ENCODE measurements at places on chromosomes 5 and 9.

- no peak for DNase-seq
Observed at GRCh38 chr5:102154291-102154690, 141.8 kb downstream of the SLCO4C1 start.

DNA sequence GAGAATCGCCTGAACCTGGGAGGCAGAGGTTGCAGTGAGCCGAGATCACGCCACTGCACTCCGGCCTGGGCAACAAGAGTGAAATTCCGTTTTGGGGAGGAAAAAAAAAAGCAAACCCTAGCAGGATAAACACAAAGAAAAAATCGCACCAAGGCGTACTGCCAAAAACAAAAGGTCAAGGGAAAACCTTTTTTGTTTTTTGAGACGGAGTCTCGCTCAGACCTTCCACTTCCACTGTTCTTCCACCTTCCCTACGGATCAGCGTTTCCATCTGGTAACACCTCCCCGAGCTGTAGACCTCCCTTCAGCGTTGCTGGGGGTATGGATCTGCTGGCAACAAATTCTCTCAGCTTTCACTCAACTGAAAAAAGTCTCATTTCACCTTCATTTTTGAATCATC is 20.1 kb upstream of the FCN2 start:
- DNase-seq = peak; percentile 32

DNA sequence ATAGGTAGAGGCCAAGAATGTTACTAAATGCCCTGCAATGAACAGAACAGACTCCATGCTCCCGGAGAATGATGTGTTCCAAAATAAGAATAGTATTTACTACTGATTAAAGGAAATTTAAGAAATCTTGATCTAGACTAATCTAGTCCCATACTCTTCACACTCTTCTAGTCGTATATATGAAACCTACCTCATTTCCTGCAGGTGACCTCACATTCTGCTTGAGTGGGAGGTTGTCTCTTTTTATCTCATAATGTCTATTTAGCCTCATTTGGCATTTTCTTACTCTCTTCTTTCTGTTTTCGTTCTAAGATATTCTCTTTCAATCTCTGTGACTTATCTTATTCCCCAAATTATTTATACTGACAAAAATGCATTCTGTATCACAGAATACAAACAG is 9.2 kb upstream of the SHOC1 start:
- DNase-seq = no peak

DNA sequence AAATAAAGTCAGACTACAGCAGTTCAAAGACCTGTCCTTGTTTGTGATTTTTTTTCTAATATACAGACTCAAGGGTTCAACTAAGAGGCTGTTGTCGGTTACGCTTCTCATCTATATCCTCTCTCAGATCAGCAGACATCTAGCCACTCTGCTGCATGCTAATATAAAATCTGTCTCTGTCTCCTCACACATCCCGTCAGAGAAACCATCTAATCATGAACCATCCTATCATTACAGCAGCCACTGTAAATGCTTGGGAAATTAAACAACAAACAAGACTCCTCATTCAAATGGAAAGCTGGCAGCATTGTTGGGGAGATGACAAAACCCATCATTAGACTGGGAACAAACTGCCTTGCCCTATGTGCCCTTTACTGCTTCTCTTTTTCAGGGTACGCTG is 94.8 kb downstream of the SEMA5A start:
- no peak for DNase-seq

GRCh38 chr9:88716596-88717290 is 181.8 kb downstream of the NXNL2 start:
- DNase-seq = no peak

DNA sequence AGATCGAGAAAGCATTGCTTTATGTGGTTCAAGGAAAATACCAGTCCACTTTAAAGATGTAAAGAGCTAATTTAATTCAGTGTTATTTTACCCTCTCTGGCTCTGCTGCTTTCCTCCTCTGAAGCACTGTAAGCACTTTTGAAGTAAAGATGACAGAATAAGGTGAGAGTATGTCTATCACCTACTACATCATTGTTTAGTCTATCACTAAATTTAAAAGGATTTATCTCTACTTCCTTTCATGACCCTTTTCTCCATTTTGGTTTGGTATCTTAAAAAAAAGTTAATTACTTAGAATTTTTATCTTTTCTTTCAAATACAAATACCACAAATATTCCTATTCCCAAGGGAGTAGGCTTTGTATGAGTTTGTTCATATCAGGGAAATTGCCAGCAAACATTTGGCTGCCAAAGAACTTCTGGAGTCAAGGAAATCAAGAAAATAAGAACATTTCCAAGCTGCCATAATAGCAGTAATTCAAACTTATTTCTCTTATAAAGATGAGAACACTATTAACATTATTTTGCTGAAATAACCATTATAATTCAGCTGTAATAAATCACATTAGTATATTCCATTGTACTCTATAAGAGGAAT is 77.8 kb downstream of the SLC38A9 start:
- DNase-seq = peak; percentile 87

- peak; percentile 3 for DNase-seq
Observed at GRCh38 chr9:85478847-85479246, 262.9 kb downstream of the AGTPBP1 start.

GRCh38 chr9:76020652-76021051 is 130.2 kb downstream of the PCSK5 start:
- DNase-seq = no peak

GRCh38 chr5:75472973-75473372 is 38.5 kb downstream of the CERT1 start:
- DNase-seq = no peak

DNA sequence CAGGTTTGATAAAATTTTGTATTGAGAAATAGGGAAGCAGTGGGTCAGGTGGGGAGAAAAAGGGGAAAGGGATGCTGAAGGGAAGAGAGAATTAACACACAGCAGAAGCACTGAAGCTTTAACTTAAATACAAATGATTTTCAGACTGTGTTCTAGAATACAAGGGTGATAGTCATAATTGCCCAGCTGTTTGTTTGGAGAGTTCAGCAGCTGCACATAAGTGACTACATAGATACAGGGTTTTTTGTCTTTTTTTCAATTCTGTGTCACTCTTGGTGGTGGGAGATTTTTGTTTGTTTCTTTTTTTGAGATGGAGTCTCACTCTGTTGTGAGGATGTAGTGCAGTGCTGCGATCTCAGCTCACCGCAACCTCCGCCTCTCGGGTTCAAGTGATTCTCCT is 590.4 kb upstream of the SEMA6A start:
- no peak for DNase-seq

DNA sequence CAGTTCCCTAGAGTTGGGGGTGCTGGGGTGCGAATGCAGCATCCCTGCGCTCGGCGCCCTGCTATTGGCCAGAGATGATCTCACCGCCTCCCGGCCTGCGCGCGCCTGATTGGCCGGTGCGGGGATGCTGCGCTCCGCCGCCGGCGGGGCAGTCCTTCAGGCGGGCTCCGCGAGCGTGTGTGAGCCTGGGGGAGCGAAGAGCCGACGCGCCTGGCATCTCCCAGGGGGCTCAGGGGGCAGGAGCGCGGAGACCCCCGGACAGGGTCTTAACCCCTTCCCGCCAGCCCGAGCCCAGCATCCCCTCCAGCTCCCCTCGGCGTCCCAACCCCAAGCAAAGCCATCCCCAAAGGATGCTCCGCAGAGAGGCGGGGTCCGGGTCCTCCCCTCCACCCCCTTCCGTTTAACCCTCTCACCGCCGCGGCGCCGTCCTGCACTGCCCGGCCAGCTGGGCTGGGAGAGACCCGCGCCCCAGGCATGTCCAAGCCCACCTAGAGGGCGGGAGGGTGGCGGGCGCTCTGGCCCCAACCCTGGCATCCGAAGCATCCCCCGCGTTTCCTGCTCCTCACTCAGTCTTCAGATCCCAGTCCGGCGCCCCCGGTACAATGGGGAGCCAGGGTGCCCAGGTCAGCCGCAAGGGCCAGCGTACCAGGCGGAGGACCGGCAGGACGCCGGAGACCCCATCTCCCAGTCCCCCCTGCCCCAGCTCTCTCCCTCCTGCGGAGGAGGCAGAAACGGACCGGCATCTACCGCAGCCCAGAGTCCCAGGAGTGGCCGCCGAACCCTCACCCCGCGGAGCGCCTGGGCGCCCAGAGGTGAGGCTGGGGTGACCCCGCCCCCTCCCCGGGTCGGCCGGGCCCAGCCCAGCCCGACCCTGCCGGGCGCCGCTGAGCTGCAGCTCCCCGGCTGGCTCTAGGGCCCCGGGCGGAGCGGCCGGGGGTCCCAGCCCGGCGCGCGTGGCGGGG is 19.3 kb upstream of the TOR2A start:
- no peak for DNase-seq

DNA sequence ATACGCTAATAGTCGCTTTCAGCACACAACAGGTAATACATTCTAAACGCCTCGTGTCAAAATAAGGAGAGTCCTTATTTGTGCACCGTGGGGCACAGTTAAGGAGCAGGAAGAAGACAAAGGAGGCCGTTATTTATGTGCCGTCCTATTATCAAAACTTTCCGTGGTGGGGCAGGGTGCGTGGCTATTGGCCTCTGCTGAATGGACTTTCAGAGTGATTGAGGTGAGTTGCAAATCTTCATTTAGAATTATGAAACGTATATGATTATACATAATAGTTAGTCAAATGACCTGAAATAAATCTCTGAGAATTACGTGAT is 833 bp downstream of the C5orf24 start:
- DNase-seq = no peak

- no peak for DNase-seq
Observed at GRCh38 chr5:137272831-137273230, 226.3 kb downstream of the SPOCK1 start.

DNA sequence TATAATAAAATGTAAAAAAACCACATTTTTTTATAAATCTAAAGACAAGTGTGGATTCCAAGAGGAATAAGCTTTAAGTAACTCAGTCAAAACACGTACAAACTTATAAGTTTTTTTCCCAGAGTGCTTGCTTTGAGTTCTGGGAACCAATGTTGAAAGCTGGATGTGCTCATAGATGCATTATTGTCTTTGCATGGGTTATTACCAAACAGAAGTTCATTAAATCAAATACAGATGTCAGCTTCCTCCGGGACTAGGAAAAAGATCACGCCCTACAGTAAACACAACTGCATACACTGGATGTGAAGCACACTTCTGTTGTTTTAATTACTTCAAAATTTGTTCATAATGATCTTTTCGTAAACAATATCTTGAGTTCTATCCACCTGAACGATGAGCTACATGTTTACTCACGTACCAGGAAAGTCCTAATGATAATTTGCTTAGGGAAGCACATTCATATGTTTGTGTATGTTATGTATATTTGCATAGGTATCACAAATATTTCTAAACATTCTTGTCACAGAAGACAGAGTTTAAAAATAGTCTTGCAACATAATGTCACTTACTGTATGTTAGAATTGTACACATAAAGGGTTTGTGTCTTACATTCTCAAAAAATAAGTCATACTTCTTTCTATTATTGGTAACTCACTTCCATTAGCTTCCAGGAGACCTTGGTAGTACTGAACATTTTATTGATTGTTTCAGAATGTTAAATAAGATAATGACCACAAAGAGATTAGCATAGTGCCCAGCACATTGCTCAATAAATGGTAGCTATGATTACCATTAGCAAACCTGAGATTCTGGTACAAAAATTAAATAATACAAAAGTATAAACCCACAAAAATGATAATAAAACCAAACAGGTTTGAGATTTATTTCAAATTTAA is 427.4 kb downstream of the CETN3 start:
- DNase-seq = no peak

- no peak for DNase-seq
Observed at GRCh38 chr5:92337772-92338234, 954.7 kb upstream of the ARRDC3 start.

DNA sequence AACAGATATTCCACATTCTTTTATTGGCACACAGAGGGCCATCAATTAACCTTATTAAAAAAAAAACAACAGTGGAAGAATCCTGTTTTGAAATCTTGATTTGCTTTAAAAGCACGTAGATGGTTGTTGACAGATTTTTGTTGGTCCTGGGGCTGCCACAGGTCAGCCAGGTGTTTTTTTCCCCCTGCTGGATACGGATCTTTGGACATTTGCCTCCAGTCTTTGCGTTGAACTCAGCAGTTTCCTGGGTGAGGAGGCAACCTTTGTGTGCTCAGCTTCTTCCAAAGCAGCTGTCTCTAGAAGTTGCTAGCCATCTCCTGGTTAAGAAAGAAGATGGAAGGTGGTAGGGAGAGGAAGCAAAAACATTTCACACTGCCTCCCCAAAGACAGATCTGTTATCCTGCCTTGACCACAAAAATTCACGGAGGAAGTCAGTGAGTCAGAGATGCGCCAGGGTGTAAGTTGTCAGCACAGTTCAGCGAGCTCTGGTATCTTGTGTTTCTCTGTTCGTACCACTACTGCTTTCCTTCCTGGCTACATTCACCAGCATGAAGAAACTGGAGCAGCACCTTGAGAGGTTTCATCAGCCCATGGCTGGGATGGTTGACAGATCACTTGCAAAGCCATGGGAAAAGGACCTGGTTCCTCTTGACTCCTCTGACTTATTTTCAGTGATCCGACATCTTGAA is 207.3 kb downstream of the ARHGAP26 start:
- no peak for DNase-seq

DNA sequence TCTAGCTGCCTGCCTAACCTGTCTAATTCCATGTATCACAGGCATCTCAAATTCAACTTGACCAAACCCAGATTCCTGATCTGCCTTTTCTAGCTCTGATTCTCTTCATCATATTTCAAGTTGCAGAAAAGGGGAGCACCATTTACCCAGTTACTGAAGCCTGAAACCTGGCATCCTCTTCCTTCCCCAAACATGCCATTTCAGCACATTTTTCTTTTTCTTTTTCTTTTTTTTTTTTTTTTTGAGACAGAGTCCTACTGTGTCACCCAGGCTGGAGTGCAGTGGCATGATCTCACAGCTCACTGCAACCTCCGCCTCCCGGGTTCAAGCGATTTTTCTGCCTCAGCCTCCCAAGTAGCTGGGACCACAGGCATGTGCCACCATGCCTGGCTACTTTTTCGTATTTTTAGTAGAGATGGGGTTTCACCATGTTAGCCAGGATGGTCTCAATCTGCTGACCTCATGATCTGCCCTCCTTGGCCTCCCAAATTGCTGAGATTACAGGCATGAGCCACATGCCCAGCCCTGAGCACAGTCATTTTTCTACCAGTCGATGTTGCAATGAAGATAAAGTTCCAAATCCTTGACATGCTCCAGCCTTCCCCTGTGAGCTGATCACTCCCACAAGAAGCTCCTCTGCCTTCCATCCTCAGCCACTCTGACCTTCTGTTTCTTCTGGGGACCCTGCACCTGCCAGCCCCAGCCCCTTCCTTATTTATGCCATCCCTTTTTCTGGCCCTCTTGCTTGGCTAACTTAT is 32.2 kb downstream of the ACER2 start:
- no peak for DNase-seq

- DNase-seq = no peak
Observed at GRCh38 chr5:142447887-142448286, 123.1 kb upstream of the SPRY4 start.

Measured in lung (tissue), 17 donors.